ENCODE measurements at places on chromosomes 5 and 9. TPM values are rescaled to one million over a fixed set of nuclear protein-coding genes. Genes with fewer than 3 reads are reported as not detected.
A peak's percentile ranks its signal among the peaks of the same experiment; 100 is the strongest.

Gene SPATA31A3
- not detected for total RNA-seq

DNA sequence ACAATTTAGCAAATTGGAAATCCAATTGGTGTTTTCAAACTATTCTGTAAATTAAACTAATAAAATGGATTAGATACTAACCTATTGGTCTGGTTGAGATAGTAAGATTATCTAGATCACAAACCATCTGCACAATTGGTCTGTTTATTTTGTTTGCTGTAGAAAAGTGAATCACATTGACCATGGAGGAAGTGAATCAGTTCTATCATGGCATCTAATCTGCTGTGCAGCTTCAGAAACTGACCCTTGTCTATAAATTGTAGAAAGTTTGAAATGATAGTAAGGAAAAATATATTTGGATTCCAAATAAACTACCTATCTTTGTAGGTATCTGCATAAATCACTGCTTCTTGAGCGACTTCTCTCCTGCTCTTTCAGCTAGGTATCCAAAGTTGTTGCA is 1865.4 kb downstream of the MAT2B start:
- DNase-seq, result no peak
- H3K36me3 ChIP-seq, result no peaks in the 10 kb centered on the region
- no peaks in the 10 kb centered on the region for H3K4me1 ChIP-seq

- H3K36me3 ChIP-seq, result no peaks in the 10 kb centered on the region
- no peak overlapping the region for H3K4me3 ChIP-seq
- no peak for DNase-seq
- H3K27ac ChIP-seq, result no peak overlapping the region
- no peaks in the 10 kb centered on the region for H3K27me3 ChIP-seq
- H3K4me1 ChIP-seq, result no peaks in the 10 kb centered on the region
Measured at GRCh38 chr5:1734271-1734907, 65.2 kb downstream of the MRPL36 start.

DNA sequence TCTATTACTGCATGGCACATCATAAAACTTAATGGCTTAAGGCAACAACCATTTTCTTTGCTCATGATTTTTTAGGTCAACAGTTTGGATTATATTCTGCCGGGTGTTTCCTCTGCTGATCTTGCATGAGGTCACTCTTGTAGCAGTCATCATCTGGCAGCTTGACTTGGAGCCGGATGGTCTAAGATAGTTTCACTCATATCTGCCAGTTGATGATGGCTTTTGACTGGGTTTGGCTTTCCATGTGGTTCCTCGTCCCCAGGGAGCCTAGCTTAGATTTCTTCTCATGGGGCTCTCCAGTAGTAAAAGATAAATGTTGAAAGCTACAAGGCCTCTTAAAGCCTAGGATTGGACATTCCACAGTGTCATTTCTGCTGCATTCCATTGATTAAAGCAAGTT is 27.4 kb downstream of the LNPEP start:
- peaks cover 10% of the 10 kb centered on the region for H3K4me1 ChIP-seq
- H3K27ac ChIP-seq, result peak overlapping the region; percentile 24
- H3K4me3 ChIP-seq, result no peak overlapping the region
- H3K27me3 ChIP-seq, result no peaks in the 10 kb centered on the region
- H3K36me3 ChIP-seq, result no peaks in the 10 kb centered on the region

DNA sequence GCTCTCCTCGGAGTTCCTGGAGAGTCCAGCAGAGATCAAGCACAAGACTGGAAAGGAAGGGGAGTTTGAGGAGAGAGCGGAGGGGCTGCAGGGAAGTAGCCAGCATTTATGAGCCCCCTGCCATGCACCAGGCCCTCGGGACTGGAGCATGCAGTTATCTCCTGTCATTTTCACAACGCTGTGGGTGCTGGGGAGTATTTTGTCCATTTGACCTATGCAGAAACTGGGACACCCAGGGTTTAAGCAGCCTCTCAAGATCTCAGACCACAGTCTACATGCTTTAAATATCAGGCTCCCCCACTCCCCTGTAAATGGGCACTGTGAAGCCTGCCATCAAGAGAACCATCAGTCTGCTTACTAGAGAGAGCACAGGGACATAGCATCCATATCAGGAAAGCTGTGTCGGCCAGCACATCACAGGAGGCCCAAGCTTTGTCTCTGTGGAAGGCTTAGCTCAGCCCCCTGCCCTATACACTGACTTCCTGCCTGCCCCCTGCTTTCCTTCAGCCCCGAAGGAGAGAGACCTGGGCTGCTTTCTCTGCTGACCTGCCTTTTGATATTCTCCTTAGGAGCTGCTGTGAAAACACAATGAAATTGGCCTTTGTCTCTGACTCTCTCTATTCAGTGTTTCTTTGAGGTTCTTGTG is 7.3 kb downstream of the FOXI1 start:
- no peaks in the 10 kb centered on the region for H3K4me1 ChIP-seq
- no peak for DNase-seq
- no peak overlapping the region for H3K27ac ChIP-seq
- H3K27me3 ChIP-seq, result no peaks in the 10 kb centered on the region

- no peaks in the 10 kb centered on the region for H3K36me3 ChIP-seq
- DNase-seq, result no peak
- H3K4me1 ChIP-seq, result no peaks in the 10 kb centered on the region
- no peak overlapping the region for H3K4me3 ChIP-seq
Measured at GRCh38 chr5:122653087-122654017, 121.5 kb upstream of the SNX2 start.

DNA sequence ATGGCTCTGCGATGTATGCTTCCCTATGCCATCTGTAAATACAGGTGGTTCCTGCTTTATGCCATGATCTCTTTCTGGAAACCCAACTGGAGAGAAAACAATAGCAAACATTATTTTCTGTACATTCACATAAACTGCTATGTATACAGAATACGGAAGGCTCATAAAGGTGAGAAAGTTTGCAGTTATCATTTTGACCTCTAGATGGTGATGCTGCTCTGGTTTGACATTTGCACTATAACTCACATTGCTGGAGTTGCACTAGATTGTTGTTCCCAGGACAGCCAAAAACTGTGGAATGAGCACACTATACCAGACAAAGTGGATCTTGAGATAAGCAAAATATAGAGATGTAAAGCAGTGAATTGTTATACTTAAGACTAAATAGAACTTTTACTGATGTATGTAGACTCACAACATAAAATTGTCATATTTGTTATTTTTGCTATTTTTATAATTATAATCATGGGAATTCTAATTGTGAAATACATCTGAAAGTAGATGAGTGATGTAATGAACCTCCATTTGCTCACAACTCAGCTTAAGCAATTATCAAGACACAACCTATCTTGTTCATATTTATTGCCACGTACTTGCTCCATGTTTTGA is 246.5 kb downstream of the PTPRD start:
- H3K4me3 ChIP-seq, result no peak overlapping the region
- no peak overlapping the region for H3K27ac ChIP-seq
- no peaks in the 10 kb centered on the region for H3K36me3 ChIP-seq
- H3K27me3 ChIP-seq, result no peaks in the 10 kb centered on the region
